Naive thymus-derived CD8-positive, alpha-beta T cell (primary cell): ENCODE measurements at places on chromosomes 5 and 9.

- DNase-seq = no peak
These were observed 7.1 kb downstream of the TTC16 start for GRCh38 chr9:127723013-127723412.

GRCh38 chr5:96447949-96448348 is 14.9 kb upstream of the PCSK1 start:
- DNase-seq = no peak

DNA sequence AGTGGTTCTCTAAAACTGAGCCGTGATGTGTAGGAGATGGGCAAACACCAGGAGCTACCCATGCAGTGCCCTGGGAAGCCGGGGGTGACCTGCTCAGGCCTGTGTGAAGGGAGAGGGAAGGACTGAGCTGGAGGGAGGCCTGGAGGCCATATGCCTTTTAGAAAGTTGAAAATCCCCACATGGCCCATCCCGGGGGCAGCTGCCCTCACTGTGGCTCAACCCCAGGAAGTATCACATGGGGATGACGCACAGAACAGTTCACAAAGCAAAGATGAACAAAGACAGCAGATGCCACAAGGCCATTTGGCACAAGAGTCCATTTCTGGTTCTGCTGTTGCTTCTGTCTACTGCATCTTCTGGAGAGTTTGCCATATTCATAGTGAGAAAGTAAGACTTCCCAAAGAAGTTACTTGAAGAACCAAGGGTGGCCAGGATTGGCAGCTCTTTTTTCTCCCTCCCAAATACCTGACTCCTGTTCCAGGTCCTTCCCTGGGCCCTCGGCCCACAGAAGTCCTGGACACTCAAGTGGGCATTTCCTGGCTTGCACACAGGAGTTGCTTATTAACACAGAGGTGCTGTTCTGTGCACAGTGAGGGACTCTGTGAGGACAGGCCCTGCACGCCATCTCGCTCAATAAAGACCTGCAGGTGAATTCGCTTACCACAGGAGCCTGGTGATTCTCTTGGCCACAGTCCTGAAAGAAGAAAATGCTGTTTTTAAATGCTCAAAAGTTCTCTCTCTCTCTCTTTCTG is 25.1 kb downstream of the ACSL6 start:
- no peak for DNase-seq

DNA sequence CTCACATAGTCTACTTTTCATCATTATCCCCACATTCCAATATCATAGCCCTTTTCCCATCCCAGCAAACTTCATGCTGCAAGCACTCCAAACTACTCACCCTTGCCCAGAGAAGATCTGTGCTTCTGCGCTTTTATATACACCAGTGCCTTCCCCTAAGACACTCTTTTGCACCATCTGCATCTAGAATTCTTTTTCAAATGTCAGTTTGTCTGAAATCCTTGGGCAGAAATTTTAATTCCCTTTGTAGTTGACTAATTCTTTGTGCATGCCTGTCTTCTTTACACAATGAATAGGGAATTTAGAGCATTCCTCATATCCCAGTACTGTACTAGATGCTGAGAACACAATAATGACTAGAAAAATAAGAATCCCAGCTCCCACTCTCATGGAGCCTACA is 298.9 kb downstream of the KCNN2 start:
- no peak for DNase-seq

DNA sequence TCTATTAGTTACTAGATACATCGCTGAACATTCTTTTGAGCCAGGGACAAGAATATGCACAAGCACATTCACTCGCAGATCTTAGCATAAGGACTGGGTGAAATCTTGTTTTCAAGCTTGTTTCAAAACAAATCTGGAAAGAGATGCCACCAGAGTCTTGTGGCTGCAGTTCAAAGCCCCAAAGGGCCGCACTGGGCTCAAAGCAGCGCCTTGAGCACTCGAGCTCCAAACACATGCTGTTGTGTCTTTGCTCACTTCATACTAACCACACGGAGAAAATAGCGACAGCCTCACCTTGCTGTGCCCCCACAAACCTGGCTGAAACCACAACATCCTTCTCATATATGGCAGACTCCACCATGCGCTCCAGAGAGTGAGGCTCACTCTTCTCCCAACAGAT is 34.2 kb upstream of the IL7R start:
- peak; percentile 82 for DNase-seq

GRCh38 chr5:73945505-73945904 is 319.5 kb downstream of the ARHGEF28 start:
- DNase-seq = no peak

DNA sequence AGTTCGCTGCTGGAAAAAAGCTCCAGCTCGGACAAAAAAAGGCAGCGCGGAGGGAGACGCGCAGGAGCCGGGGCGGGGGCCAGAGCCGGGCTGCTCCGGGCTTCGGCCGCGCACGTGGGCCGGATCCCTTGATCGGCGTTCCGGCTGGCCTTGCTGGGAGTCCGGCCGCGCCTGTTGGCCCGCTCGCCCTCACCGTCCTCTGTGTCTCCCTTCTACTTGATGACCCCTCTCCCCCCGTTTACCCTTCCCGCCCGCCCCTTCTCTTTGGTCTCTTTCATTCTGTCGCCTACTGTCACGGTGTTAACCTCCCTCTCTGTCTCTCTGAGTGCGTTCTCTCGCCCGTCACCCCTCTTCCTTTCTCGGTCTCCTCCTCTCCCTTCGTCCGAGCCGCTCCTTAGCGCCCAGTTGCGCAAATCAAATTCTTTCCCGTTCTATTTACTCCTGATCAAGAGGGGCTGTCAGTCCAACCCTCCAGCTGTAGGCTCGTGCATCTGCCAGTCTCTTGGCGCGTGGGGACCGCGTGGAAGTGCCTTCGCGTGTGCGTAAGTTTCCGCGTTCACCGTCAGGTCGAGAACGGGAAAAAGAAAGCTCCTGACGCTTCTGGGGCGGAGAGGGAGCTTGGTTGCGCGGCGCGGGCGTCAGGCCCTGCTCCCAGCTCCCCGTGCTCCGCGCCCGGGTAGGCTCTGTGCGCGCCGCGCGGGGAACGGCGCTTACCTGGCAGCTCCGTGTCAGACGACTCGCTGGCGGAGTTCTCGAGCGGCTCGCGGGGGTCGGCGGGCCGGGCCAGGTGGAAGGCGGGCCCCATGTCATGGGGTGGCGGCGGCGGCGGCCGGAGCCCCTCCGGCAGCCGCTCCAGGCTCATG is 798 bp downstream of the PITX1 start:
- no peak for DNase-seq

DNA sequence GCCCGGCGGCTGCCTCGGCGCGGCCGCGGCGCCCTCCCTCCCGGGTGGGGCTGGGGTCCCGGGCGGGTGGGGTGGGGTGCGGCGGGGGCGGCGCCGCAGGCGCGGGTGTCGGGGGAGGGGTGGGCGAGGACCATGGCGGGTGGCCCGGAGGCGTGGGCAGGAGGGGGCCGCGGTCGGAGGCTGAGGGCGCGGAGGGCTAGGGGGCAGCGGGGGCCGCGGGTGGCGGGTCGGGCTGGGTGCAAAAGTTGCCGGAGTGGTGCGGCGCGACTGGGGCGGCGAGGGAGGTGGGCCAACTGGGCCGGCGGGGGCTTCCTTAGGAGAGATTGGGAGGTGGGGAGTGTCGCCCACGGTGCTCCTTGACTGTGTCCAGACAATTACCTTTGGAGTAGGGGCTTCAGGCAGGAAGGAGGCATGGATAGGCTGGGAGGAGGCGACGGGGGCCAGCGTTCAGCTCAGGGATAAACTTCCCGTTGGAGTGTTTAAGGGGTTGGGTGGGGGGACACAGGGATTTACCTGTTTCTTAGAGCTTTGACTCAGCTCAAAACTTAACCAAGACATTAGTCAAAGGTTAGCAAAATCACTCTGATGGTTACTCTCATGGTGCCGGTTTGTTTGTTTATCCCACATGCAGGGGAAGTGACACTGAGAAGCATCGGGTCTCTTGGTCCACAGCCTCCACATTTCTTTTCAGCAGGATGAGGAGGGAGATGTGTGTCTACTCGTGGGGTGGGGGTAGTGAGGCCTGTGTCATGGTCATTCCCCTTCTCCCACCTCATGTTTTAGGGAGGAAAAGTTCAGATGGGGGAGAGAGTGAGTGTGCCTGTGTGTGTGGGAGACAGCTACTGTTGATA is 859 bp downstream of the CSNK1G3 start:
- peak; percentile 13 for DNase-seq
